Stimulated activated CD8-positive, alpha-beta memory T cell treated with anti-CD3 and anti-CD28 coated beads, Interleukin-15, amount 100 ng/mL, for 48 hours (primary cell): ENCODE measurements at places on chromosomes 4 and X.

- no peak for DNase-seq
These were observed 193.5 kb downstream of the MAD2L1 start for GRCh38 chr4:119873132-119873531.

GRCh38 chr4:73450398-73451004, 14.5 kb downstream of the AFP start:
- DNase-seq, result no peak

DNA sequence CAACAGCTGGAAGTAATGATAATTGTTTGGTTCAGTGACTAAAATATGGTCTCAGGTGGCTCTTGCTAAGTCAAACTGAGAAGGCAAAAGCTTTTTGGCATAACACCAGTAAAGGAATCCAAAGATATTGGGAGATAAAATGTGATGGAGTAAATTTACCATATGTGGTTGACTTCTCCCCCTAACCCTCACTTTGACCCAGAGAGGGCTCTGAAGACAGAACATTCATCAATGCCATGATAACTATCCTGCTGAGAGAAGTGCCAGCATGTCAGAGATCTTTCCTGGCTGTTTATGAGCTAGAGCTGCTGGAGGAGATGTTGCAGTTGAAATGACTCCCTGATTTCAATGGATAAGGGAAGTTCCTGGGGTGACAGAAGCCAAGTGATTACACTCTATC, 213.4 kb downstream of the SPCS3 start:
- DNase-seq, result no peak

DNA sequence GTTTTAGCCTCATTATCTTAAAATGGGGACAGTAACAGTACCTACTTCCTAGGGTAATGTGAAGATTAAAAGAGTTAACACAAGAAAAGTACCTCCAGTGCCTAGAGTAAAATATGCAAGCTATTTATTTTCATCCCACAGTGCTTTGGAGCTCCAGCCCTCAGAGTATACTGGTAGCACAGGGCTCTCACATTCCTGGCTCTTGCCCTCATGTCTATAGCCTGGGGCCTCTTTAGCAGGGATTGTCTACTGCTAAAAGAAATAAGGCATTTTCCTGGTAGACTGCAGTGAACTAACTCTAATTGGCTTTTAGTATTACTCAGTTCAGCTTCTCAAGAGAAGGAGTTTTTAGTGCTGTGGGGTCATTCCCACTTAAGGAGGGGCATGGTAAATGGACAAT, 60.8 kb downstream of the RRAGB start:
- no peak for DNase-seq

DNA sequence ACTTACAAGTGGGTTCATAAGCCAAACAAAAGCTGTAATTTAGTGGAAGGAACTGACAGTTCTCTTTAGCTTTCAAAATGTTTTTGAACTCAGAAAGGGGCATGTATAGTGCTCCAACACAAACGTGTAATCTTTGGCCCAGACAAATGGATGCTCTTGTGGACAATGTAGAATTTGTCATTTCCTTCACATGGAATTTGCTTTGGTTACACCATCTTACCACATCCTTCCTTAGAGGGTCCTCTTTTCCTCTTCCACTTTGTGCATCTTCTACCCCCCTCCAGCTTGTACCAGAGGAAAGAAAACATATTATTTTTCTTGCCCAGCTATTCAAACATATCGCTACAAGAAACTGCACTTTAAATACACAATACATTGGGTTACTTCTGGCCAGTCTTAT, 42.4 kb downstream of the MEPE start:
- DNase-seq, result no peak

GRCh38 chr4:89803915-89804314, 33.0 kb downstream of the SNCA start:
- no peak for DNase-seq

DNA sequence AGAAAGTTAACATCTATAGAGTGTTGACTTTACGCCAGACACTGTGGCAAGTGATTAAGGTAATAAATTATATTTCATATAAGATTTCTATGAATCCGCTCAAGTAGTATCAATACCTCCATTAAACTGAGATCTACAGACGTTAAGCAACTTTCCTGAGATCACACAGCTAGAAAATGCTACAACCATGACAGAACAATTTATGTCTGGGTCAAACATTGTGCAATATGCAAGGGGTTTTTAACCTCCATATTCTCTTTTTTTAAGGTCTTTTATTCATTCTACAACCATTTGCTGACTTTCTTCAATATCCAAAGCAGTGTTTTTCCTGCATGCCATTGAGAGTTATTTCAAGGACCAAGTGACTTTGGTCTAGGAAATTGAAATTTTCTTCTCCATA, 10.9 kb downstream of the ASB5 start:
- no peak for DNase-seq

DNA sequence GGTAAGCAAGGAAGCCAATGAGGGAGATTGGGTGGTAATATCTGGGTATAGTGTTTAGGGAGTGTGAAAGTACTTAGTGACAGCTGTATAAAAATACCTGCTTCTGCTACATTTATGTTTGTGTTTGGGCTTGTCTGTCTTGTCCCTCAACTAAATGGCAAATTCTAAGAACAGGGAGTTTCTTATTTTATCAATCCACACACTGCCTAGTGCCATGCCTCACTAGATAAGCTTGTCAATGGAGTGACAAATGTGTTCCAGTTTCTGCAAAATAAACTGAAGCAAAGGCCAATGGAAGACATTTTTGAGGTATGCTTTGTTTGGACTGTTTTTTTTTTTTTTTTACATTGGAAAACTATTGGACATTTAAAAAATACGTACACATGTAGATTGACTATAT, 418.0 kb downstream of the SH2D1A start:
- no peak for DNase-seq

GRCh38 chrX:135295944-135296305, 13.4 kb upstream of the ETDC start:
- DNase-seq, result no peak

DNA sequence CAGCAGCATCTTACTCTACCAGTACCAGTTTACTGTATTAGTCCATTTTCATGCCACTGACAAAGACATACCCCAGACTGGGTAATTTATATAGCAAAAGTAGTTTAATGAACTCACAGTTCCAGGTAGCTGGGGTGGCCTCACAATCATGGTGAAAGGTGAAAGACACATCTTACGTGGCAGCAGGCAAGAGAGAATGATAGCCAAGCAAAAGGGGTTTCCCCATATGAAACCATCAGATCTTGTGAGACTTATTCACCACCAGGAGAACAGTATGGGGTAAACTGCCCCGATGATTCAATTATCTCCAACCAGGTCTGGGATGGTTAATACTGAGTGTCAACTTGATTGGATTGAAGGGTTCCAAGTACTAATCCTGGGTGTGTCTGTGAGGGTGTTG, 69.3 kb downstream of the YIPF6 start:
- DNase-seq, result peak; percentile 2

GRCh38 chr4:105414316-105414715, 59.5 kb downstream of the PPA2 start:
- no peak for DNase-seq

GRCh38 chrX:101219116-101219863, at the start of gene DRP2:
TSS of gene DRP2 (plus strand) at chrX:101219786. CDS start at chrX:101231648, 11,862 bp downstream.
- DNase-seq, result no peak

DNA sequence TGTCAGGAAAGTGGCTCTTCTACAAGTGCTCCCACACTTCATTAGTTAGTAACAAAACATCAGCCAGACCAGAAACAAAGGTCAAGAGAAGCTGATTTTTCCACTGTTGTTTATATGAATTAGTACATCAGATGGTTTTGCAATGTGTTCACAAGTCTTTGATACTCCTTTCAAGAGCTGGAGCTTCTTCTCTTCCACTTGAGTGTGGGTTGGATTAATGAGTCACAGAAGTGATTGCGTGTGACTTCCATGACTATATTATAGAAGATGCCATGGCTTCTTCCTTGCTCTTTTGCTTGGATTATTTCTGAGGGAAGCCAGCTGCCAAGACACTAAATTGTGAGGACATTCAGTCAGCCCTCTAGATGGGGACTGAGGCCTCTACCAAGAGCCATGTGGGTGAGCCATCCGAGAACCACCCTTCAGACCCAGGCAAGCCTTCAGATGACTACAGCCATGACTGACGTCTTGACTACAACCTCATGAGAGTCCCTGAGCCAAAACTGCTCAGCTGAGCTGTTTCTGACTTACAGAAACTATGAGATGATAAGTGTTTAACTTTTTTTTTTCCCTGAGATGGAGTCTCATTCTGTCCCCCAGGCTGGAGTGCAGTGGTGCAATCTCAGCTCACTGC, 18.1 kb downstream of the SOWAHB start:
- DNase-seq, result no peak

- DNase-seq, result no peak
These were observed 42.0 kb upstream of the FBXW7 start for GRCh38 chr4:152577708-152578396.

- DNase-seq, result no peak
These were observed 32.2 kb upstream of the PDLIM5 start for GRCh38 chr4:94419549-94419948.

DNA sequence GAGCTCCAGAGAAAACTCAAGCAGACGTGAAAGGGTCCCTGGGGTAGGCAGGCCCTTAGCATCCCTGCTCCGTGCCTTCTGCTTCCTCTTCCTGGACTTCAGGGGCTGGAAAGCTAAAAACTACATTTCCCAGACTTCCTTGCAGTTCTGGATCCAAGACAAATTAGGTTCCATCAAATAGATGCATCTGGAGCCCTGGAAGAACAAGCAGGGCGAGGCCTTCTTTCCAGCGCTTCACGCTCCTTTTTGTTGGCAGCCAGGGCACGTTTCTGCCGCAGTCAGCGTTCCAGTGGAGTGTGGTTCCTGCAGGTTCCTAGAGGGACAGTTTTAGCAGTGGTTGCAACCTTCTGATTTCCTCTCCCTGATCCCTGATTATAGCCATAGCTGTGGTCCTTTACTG, 53.6 kb upstream of the MSX1 start:
- no peak for DNase-seq

GRCh38 chr4:5409237-5409636, 299.1 kb downstream of the EVC2 start:
- no peak for DNase-seq

DNA sequence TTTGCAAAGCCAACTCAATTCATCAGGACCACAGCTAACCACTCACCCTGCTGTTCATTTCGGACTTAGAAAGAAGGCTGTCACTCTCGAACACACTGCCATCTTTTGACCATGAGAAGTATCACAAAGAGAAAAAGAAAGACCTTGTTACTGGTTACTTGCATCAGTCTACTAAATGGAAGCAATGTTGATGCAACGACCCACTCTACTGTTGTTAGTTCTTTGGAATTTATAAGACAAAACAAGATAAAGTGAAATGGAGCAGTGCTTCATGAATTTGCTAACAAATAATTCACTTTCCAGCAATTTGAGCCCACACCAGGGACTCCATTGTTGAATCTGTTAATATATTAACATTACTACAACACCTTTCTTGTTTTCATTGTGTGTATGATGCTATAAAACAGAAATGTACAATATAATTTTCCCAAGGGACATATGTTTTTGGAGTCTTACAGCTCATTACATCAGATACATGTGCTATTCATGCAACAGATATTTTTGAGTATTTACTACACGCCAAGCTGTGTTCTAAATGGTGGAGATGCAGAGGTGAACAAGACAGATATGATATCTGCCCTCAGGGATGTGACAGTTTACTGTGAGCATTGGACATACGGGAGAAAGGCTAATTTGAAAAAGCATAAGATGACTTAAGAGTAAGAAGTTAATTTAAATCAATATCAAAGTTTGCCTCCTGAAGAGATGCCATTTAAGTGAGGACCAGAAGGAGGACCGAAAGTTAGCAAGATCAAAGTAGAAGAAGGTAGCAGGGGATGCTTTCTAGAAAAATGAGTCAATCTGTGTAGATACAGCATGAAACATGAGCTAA, 87.2 kb downstream of the AREG start:
- no peak for DNase-seq

- DNase-seq, result no peak
These were observed 460.2 kb downstream of the GABRG1 start for GRCh38 chr4:45663628-45664081.
